ENCODE measurements at places on chromosomes 7 and 10. TPM values are rescaled to one million over a fixed set of nuclear protein-coding genes. Genes with fewer than 3 reads are reported as not detected.

Gene DNAJC1
- 156 TPM for total RNA-seq

DNA sequence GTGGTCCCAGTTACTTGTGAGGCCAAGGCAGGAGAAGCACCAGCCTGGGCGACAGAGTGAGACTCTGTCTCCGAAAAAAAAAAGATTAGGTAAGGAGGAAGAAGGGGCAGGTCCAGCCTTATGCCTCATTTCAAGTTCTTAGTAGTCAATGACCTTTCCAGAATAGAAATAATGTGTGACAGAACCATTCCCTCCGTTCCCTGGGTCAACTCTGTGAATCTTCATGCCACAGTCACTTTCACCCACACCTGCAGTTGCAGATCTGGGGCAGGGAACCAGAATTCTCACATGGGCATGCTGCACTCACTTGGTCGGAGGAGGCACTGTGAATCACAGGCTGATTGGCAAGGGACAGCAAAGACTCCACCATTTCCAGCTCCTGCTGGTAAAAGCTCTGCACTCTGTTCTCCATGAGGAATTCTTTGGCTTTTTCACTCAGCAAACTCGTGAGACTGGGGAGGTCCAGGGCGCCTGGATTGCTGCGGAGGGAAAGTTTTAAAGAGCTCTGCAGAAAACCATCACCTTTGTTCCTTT, 20.7 kb downstream of the STN1 start:
- no peaks in the 10 kb centered on the region for H3K27me3 ChIP-seq
- no peak overlapping the region for H3K27ac ChIP-seq
- H3K4me1 ChIP-seq = peaks cover 7% of the 10 kb centered on the region
- peaks cover 21% of the 10 kb centered on the region for H3K36me3 ChIP-seq
- no peak for DNase-seq

Gene PLXDC2
- 155 TPM for total RNA-seq

GRCh38 chr10:43226851-43227845, 39.7 kb downstream of the RASGEF1A start:
- H3K27ac ChIP-seq = no peak overlapping the region
- no peaks in the 10 kb centered on the region for H3K4me1 ChIP-seq
- peak; percentile 0 for DNase-seq
- H3K27me3 ChIP-seq = no peaks in the 10 kb centered on the region
- no peak overlapping the region for H3K4me3 ChIP-seq

GRCh38 chr10:125006921-125007426, 65.1 kb downstream of the ZRANB1 start:
- H3K27ac ChIP-seq = peak overlapping the region; percentile 27
- no peaks in the 10 kb centered on the region for H3K27me3 ChIP-seq
- H3K36me3 ChIP-seq = peaks cover 6% of the 10 kb centered on the region
- H3K4me1 ChIP-seq = peaks cover 72% of the 10 kb centered on the region
- no peak for DNase-seq

Gene TMEM225B
- total RNA-seq = not detected

Gene BAIAP2L1
- 0.63 TPM for total RNA-seq

DNA sequence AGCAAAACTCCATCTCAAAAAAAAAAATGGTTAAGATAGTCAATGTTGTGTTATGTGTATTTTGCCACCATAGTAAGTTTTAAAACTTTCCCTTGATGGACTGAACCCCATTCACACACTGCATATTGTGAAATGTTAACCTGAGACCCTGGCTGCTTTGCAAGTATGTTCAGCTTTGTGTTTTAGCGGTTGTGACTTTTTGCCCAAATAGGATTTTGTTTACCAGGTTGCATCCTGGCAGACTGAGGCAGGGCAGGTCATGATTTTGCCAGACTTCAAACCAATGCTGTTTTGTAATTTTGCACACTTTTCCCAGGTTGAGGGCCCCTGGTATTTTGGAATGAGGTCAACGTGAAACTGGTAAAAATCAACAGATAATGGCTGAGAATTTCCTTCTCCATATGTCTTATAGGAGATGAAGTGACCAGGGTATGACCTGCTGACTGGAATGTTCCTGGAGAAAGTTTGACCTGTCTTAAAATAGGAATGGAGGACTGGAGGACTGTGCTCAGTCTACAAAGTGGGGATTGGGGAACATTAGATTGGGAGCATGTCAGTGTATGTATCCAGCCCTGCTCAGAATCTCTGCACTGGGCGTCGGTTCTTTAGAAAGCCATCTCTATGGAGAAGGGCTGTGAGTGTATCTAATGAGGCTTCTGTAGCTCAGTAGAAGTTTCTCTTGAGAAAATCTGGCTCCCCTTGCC, 76.2 kb downstream of the LRGUK start:
- no peak for DNase-seq
- no peaks in the 10 kb centered on the region for H3K36me3 ChIP-seq
- no peak overlapping the region for H3K4me3 ChIP-seq
- H3K27me3 ChIP-seq = no peaks in the 10 kb centered on the region
- no peaks in the 10 kb centered on the region for H3K4me1 ChIP-seq

Gene FAM25C
- total RNA-seq = not detected

- H3K27ac ChIP-seq = no peak overlapping the region
- H3K27me3 ChIP-seq = no peaks in the 10 kb centered on the region
- DNase-seq = no peak
- no peak overlapping the region for H3K4me3 ChIP-seq
- H3K4me1 ChIP-seq = no peaks in the 10 kb centered on the region
- peaks cover 49% of the 10 kb centered on the region for H3K36me3 ChIP-seq
Measured at GRCh38 chr10:815338-816090, 116.0 kb downstream of the LARP4B start.

Gene ZPBP
- total RNA-seq = not detected

Gene ARMC3
- total RNA-seq = not detected

DNA sequence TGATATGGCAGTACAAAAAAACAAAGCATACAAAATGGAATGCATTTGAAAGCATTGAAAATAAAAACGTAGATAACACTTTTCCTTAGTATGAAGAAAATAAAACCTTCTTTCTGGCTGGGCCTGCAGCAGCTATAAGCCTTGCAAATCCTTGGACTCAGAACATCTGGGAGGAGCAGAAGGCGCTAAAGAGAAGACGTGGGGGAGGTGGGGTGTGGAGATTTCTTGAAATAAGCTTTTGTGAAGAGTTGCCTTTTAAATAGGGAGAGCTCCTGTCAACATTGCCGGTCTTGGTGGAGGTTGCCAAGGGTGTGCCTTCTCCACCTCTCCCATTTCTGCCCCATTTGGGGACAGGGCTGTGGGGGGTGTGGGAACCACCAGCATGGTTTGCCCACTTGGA, 128.7 kb downstream of the TMEM178B start:
- DNase-seq = no peak
- H3K36me3 ChIP-seq = no peaks in the 10 kb centered on the region
- no peaks in the 10 kb centered on the region for H3K4me1 ChIP-seq

GRCh38 chr7:26648554-26648953, 215.8 kb downstream of the SKAP2 start:
- no peak for DNase-seq
- H3K27me3 ChIP-seq = no peaks in the 10 kb centered on the region
- no peak overlapping the region for H3K27ac ChIP-seq
- H3K4me3 ChIP-seq = no peak overlapping the region
- H3K36me3 ChIP-seq = no peaks in the 10 kb centered on the region

DNA sequence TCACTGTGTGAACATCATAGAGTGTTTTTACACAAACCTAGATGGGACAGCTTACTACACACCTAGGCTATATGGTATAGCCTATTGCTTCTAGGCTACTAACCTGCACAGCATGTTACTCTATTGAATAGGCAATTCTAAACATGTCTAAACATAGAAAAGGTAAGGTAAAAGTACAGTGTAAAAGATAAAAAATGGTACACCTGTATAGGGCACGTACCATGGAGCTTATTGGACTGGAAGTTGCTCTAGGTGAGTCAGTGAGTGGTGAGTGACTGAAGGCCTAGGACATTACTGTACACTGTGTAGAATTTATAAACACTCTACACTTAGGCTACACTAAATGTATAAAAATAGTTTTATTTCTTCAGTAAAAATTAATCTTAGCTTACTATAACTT, 182.0 kb upstream of the THSD7A start:
- DNase-seq = no peak
- no peaks in the 10 kb centered on the region for H3K36me3 ChIP-seq
- H3K4me1 ChIP-seq = no peaks in the 10 kb centered on the region

Gene TRIM74
- total RNA-seq = not detected

GRCh38 chr7:156604311-156604710, 36.3 kb upstream of the RNF32 start:
- no peak overlapping the region for H3K4me3 ChIP-seq
- no peaks in the 10 kb centered on the region for H3K4me1 ChIP-seq
- H3K27me3 ChIP-seq = no peaks in the 10 kb centered on the region

GRCh38 chr10:116538456-116538855, 7.3 kb upstream of the PNLIP start:
- no peak overlapping the region for H3K4me3 ChIP-seq
- no peak for DNase-seq
- no peaks in the 10 kb centered on the region for H3K4me1 ChIP-seq
- no peaks in the 10 kb centered on the region for H3K27me3 ChIP-seq
- H3K36me3 ChIP-seq = no peaks in the 10 kb centered on the region

- peaks cover 13% of the 10 kb centered on the region for H3K4me1 ChIP-seq
- H3K27me3 ChIP-seq = no peaks in the 10 kb centered on the region
Measured at GRCh38 chr10:58698777-58699356, 186.2 kb downstream of the BICC1 start.

DNA sequence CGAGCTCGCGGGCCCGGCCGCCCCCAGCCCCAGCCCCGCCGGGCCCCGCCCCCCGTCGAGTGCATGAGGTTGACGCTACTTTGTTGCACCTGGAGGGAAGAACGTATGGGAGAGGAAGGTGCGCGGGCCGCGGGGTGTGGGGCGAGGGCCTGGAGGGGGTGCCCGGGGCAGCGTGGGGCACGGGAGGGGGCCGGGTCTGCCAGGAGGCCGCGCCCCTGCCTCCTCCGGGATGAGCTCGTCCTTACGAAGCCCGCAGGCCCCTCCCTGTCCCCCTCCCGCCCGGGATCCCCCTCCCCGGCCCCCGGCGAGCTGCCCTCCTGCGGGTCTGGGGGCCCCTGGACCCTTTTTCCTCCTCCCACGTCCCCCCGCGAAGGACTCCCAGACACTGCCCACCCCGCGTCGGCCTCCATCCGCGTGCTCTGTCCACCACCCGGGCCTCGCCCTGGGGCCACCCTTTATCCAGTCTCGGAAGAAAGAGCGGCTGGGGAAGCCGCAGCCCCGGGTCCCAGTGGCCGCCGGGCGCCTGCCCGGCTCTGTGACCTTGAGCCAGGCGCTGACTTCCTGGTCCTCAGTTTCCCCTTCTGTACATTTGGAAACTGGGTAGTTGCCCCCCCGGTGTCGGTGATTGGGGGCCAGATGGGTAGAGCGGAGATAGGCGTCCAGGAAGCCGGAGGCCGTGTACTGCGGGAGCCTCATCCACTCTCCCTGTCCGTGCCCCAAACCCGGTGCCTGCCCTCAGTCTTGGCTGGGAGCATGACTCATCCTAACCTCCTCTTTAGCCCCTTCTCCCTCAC, 521 bp downstream of the LIMK1 start:
- H3K27me3 ChIP-seq = no peaks in the 10 kb centered on the region
- H3K27ac ChIP-seq = no peak overlapping the region
- peak overlapping the region; percentile 82 for H3K4me3 ChIP-seq
- H3K4me1 ChIP-seq = peaks cover 12% of the 10 kb centered on the region
- DNase-seq = no peak
- H3K36me3 ChIP-seq = no peaks in the 10 kb centered on the region

DNA sequence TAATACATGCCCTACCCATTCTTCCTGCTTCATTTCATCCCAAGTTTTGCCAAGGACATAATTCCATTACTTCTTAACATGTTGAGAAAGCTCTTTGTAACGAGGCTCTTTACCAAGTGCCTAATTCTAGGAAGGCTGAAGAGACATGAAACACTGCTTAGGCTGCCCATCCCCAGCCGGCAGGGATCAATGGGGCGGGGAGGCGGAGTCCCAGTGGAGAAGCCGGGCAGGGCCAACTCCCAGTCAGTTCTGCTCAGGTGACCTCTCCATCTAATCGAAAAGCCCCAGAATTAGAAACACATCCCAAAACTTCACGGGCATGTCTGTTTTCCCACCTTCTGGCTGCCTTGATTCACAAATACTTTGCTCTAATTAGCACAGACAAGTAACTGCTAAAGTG, 89.5 kb upstream of the LYZL1 start:
- no peak overlapping the region for H3K27ac ChIP-seq
- H3K27me3 ChIP-seq = no peaks in the 10 kb centered on the region
- no peaks in the 10 kb centered on the region for H3K36me3 ChIP-seq

Gene ADGRA1
- total RNA-seq = not detected

Gene NCF1
- total RNA-seq = 3.3 TPM

Gene MMP21
- total RNA-seq = not detected

Gene IQUB
- 0.21 TPM for total RNA-seq

Gene OR6V1
- not detected for total RNA-seq

Gene A1CF
- not detected for total RNA-seq

DNA sequence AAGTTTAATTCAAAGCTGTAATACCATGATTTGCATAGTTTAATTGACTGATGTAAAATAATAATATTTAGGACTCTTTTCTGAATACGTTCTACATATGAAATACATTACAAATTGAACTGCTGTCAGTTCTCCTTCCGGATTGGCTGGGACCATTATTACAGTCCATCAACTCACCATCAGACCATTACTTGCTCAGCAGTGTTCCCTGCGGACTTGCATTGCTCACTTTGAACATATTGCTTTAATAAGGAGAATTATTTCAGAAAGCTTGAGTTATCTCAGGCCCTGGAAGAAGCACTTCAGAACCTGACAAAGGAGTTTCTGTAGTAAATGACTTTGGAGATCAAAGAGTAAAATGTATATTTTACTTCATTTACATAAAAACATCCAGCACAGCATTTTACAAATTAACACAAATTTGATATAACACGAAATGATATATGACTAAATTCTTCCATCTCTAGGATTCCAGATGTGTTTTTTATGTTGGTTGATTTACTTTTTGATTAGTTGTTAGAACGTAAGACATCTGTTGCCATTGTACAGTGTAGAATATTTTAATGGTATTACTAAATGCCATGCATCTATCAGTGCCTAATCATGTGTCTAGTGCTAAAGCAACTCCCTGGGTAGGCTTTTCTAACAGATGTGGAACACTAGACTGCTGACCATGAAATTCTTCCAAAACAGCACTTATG, 418.5 kb upstream of the SEMA3A start:
- H3K4me1 ChIP-seq = no peaks in the 10 kb centered on the region
- DNase-seq = no peak
- H3K27ac ChIP-seq = no peak overlapping the region
- H3K27me3 ChIP-seq = no peaks in the 10 kb centered on the region

DNA sequence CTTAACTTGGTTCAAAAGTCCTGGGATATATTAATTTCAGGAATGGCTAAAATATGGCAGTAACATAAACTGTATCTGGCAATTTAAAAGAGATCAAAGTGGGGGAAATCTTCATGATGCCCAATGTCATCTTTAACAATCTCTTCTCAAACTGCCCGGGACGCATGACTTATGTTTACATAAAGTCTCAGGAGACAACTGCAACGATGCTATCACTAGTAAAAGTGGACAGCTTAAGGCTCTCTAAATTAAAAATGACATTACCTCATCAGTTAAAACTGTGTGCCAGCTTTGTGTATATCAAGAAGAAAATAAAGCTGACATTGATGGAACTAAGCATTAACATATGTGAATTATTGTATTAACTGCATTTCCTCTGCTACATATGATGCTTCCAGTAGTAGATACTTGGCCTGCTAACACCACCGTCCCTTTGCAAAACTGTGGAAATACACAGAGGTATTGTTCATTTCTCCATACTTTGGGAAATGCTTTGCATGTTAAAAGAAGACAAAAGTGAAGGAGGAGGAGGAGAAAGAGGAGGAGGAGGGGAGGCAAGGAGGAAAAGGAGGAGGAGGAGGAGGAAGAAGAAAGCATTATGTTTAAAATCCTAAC, 62.4 kb downstream of the NRP1 start:
- no peak overlapping the region for H3K4me3 ChIP-seq
- H3K27ac ChIP-seq = peak overlapping the region; percentile 66
- peaks cover 4% of the 10 kb centered on the region for H3K36me3 ChIP-seq
- H3K4me1 ChIP-seq = peaks cover 34% of the 10 kb centered on the region

- DNase-seq = no peak
- H3K36me3 ChIP-seq = no peaks in the 10 kb centered on the region
- H3K27me3 ChIP-seq = no peaks in the 10 kb centered on the region
- H3K27ac ChIP-seq = no peak overlapping the region
Measured at GRCh38 chr10:67612577-67613537, 83.1 kb downstream of the CTNNA3 start.

Measured in thoracic aorta (tissue), 2 donors.